ENCODE measurements at places on chromosomes 7 and 10.

DNA sequence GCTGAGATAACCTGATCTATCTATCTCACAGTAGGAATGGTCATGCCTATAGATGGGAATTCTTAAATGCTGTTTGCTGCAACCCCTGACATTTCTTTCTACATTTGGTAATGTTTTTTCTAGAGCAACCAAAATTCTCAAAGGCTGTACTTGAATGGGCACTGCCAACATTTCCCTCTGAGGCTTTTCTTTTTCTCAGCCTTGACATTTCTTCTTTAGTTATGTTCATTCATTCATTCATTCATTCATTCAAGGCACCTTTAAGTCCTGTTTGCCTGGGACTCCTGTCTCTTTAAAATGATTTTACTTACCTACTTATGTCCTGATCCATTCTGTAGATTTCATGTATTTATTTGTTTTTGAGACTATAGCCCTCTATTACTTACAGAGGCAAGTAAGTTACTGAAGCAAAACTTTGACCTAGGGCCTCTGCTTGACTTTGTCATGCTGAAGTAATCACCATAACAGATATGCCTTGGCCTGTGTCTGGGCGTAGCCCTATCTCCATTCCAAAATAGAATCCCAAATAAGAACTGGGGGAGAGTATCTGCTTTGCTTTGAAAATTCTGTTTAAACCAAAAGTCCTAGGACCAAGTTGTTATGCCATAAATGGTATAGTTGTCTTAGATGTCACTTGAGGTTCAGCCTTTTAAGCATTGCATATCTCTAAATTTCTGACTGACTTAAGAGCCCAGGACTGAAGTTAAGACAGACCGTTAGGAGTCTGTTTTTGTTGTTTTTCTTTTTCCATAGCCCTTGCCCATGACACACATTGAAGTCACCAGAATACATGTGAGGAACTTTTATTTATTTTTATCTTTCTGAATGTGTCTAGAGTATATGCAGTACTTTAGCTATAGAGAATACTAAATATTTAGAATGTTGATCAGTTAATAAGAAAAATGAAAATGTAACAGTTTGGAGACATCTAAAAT, 59.2 kb downstream of the AKAP9 start:
- DNase-seq: no peak

DNA sequence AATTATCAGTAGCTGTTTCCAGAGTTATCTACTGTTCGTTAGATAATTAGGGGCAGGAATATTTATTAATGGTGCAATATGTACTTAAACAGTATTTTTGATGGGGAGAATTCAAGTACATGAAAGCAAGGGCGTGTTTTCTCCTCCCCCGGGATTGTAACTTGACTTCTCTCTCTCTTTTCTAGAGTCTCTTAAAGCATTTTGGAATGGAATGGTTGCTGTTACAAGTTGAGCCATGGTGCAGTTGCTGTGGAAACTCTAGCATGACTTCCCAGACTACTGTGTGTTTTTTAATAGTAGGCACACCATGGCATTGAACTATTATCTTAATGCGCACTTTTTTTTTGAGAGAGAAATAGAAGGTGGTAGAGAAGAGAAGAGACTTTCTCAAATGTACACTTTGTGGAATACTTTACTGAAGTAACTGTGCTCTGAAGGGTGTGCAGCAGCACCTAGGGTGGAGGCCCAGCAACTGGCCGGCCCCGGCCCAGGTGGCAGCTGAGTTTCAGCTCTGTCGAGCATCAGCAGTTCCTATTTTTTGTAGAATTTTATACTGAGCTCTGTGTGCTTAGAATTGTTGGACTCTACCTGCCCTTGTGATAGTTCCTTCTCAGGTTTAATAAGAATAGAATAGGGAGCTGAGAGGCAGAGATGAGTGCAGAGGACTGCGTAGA, 64.4 kb downstream of the CCNY start:
- DNase-seq: peak; percentile 43

DNA sequence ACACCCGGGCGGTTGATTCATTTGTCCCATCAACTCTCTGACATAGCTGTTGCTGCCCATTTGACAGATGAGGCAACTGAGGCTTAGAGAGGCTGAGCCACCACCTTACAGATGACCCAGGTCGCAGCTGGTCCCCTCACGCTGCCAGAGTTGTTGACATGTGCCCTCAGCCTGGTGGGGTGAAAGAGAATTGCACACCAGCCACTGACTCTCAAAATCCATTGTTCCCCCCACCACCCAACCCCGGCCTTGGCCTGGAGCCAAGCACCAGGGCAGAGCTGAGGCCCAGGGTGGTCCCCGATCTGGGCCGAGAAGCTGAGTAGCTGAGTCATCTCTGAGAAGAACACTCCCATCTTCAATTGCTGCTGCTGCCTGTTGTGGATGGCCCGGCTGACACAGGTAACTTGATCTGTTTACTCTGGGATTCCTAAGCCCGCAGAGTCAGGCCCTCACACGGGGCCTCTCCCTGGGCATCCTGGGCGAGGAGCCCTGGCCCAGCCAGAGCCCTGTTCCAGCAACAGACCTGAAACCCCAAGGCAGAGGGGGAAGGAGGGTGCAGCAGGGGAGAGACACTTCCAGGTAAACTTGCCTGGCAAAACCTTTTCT, 27.5 kb downstream of the PVRIG start:
- peak; percentile 59 for DNase-seq

GRCh38 chr10:132355754-132356153, 23.8 kb downstream of the LRRC27 start:
- DNase-seq: no peak

DNA sequence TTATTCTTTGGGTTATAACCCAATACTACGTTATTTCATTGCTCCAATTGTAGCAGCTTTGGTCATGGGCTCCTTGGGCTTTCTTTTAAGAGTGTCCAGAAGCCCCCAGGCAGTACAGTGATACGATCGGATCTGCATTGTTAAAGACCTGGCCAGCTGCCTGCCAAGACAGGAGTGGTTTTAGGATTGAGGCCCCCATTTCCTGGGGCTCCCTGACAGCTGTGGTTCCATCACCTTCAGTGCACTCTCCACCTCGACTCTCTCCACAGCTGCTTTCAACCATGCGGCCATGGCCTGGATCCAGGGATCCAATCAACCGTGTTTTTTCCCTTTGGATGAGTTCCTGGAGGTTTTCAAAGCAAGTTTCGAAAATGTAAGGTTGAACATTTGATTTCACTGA, 123.4 kb upstream of the BTBD16 start:
- no peak for DNase-seq

DNA sequence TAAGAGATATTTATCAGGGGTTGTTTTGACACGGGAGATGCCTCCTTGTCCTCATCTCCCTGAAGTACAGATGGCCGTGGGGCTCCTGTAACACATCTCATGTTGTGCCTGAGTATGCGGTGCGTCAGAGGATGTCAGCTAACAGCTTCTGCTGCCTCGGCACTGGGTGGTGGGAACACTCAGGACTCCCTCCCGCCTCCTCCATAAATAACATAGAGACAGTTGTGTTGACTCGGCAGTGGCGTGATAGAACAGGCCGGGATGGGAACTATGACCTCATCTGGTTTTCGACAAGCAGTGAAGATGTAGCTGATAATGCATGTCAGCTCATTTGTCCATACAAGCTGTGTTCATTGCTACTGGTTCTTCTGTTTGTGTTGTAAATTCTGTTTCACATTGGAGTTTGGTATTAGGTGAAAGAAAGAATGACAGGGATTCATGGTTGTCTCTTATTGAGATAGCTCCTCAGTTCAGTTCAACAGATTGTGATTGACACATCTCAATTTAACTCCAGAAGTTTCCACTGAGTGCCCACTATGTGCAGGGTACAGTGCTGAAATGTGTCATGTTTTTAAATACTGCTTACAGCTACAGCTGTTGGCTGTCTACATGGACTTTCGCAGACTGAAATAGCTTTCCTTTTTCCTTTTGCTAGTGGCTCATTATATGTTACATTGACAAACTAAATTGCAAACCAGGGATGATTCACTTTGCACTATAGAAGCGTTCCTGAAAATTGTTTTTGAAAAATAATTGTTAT, 87.4 kb downstream of the CHN2 start:
- DNase-seq: peak; percentile 85

DNA sequence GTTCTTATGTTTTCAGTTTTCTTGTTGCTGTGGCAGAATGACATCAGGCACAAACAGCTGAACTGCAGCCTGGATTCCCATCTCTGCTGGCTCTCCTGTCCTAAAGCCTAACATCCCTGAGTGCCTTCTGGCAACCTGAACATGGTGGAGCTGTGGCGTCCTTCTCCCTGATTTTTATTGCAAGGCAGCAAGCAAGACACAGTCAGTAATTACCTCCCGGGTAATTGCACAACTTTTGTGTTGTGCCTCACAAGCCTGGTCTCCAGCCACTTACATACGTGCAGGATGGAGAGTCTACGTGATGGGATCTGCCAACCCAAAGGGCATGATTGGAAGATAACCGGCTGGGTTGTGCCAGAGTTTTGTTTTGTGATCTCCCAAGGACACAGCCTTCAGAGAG, 116.1 kb upstream of the PARD3 start:
- DNase-seq: no peak

GRCh38 chr7:80392229-80393169, 119.4 kb downstream of the GNAT3 start:
- DNase-seq: peak; percentile 64

- DNase-seq: no peak
These were observed 78.9 kb downstream of the ANLN start for GRCh38 chr7:36468370-36469101.

Data from umbilical cord (tissue), 2 donors.